ENCODE measurements at places on chromosomes 2 and 18.

DNA sequence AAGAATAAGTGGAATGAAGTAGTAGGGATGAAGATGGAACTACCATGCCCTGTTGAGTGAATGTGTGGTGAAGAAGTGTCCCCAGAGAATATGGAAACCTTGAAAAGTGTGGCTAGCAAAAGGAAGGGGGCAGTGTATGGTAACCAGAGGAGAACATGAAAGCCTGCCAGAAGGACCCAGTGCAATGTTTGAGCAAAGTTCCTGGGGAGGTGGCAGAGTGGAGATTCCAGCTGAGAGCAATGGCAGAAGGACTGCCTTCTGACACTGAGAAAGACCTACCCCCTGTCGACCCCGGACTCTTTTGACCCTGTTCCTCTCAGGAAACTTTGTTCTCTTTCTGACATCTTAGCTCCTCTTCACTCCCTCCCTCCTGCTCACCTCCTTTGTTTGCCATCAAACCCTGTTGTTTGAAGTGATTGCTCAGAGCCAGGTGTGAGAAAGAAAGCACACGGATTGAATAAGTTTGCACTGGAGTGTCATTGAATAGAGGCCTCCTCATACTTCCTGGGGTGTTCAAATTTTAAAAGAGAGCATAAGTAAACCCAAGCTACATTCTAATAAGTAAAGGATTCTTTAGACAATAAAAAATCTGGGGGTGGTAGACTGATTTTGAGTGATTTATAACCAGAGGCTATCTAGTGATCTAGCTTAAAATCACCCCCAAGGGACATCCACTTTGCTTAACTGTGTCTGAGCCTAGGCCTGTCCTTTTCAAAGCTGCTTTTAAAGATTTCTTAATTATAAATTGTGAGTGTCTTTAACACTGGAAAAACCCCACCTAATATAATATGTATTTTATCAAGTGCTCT, 57.1 kb downstream of the TRIB2 start:
- no peak for DNase-seq

GRCh38 chr2:236874866-236875481, 210.7 kb upstream of the COPS8 start:
- no peak for DNase-seq

- no peak for DNase-seq
Observed at GRCh38 chr2:68974946-68975665, 670 bp downstream of the GKN1 start.

DNA sequence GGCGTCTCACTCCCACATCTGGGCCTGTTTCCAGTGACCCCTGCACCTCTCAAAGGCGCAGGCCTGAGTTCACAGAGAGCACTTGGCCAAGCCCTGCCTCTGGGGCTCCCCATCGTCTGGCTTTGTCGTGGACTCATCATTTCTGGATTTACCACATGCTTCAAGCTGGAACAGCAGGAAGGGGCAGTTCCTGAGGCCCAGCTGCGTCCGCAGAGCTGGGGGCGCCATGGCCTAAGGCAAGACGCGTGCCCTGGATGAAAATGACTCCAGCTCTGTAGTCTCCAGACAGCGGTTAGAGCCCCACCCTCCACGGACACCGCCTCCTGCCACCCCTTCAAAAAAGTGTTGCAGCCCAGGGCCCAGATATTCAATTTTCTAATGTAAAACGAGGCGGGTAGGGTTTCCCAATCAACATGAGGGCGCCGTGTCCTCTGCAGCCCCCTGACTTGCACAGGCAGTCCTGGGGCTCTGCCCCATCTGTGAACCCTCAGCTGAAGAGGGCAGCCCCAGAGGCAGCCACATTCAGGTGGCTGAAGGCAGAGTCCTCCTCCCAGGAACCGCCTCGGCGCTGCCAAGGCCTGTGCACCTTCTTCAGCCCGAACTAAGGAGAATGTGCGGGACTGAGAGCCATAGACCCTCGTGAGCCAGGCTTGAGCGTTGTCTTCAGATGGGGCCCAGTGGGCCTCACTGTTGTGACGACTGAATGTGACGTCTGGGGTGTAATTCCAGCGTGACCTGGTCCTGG, 85.5 kb downstream of the NFATC1 start:
- no peak for DNase-seq

DNA sequence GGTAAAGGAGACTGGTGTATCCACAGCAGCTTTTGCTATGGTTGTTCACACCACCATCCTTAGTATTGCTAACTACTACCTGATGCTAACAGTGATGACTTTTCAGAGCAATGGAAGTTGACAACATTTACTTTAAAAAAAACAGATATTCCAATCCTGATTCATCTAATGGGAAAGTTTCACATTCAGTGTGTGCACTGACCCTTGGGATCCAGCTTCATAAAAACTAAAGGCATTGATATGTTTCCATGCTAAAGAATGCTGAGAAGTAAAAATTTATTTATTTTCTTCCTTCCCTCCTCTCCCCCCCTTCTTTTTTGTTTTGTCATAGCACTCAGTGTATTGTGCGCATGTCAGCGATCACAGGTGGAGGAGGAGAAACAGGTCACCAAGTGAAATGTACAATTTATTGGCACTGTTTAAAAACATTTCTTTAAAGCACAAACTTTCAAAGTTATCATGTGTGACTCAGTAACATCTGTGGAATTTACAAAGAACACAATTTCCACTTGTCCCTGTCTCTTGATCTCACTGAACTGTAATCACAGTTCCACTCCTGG, 229.9 kb downstream of the ALK start:
- no peak for DNase-seq

- DNase-seq: no peak
Observed at GRCh38 chr2:127050803-127051115, 56.2 kb downstream of the BIN1 start.

GRCh38 chr18:75966431-75966830, 528.6 kb downstream of the ZNF516 start:
- no peak for DNase-seq

GRCh38 chr18:72107647-72108383, 436.3 kb downstream of the CBLN2 start:
- no peak for DNase-seq

GRCh38 chr2:127783101-127783500, 27.9 kb downstream of the WDR33 start:
- DNase-seq: no peak

DNA sequence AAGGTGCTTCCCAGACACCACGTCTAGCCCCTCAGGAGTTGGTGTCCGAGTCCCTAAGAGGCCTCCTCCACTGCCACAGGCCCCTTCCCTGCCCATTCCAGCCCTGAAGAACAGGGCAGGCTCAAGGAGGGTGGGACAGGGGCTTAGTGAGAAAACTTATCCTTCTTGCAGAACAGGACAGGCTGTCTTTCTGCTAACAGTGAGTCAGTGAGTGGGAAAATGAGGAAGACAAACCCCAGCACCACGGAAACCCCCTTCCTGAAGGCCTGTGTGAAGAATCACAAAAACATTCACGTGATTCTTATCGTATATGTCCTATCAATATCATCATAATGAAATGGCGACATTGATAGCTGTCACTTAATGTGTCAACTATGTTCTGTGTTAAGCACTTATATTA, 9.8 kb downstream of the FZD7 start:
- DNase-seq: no peak

DNA sequence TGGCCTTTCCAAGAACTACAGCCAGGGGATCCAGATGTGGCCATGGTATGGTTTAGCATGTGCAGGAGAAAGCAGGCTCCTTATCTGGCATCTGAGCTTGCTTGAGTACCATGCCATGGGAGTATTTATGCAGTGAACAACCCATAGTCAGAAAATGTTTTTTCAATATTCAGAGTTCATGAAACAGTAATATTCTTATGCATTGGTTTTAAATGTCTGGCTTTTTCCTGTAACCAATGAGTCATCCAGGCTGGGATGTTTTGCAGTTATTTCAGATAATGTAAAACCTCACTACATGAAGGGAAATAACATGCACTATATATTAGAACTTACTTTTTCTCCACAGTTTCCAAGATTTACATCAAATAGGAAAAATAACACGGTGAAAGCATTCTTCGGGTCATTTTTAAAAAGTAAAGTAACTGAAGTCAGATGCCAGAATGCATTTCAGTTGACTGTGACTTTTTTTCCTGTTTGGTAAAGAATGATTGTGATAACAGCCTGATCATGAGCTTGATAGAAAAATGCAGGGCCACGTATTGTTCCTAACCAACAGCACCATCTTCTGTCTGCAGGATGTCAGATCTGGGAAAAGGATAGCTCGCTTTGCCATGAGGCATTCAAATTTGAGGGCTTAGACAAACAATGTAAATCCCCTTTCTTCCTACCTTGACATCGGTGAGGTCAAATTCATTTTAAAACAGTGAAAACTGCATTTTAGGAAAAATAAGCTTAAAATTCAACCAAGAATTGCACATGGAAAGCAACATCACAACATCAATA, 152.8 kb downstream of the DSC3 start:
- no peak for DNase-seq

DNA sequence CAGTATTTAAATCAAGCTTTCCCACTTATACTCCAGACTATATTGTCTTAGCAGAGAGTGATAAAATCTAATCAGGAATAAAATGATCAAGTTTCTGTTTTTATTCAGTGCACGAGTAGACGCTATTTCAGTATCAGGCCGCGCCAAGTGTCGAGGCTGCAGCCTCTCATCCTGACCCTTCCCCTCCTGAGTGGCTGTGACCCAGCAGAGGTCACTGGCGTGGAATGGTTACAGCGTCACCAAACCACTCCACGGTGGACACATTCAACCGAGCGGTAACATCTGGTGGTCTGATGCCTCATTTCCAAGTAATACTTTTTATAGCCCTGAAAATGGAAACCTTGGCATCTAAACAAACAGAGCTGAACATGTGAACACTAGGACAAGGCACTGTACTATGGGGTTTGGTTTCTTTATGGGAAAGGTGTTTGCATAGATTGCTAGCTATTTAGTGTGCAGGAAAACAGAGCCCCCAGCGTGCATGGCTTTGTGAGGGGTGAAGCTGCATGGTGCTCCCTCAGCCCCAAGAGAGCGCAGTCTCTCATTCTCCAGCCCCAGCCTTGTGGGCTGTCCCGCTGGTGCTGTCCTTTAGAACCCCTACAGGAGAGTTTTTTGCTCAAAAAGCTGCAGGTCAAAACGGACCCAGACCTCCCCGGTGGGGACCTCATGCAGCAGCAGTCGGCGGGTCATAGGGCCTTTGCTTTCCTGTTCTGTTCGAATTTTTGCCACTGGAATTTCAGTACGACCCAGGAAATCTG, 28.4 kb downstream of the FAM228A start:
- no peak for DNase-seq

Data from esophagus squamous epithelium (tissue), 5 donors.